Stimulated activated CD8-positive, alpha-beta memory T cell treated with anti-CD3 and anti-CD28 coated beads, Interleukin-2, amount 100 ng/mL, for 1 hour (primary cell): ENCODE measurements at places on chromosomes 1 and 21.

- DNase-seq, result no peak
Measured at GRCh38 chr1:188872376-188872775, 1605.3 kb downstream of the BRINP3 start.

DNA sequence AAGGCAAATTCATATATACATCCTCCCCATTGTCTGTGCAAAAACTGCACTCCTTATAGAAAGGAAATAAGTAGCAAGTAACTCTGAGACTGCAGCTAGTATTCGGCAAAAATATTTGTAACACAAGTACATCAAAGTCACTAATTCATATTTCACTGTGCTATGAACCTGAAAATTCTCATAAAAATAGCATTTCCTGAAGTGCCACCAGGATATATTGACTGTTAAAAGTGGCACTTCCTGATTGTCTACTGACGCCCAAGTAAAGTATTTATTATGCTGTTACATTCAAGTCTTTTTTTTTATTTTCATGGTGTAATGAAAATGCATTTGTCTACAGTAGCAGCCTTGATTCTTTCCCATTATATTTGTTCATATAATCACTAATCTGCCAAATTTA is 673.8 kb downstream of the PTPRC start:
- DNase-seq, result no peak

GRCh38 chr1:228940926-228941325 is 205.6 kb downstream of the RHOU start:
- DNase-seq, result no peak

GRCh38 chr1:31180338-31180737 is 59.3 kb downstream of the NKAIN1 start:
- no peak for DNase-seq

DNA sequence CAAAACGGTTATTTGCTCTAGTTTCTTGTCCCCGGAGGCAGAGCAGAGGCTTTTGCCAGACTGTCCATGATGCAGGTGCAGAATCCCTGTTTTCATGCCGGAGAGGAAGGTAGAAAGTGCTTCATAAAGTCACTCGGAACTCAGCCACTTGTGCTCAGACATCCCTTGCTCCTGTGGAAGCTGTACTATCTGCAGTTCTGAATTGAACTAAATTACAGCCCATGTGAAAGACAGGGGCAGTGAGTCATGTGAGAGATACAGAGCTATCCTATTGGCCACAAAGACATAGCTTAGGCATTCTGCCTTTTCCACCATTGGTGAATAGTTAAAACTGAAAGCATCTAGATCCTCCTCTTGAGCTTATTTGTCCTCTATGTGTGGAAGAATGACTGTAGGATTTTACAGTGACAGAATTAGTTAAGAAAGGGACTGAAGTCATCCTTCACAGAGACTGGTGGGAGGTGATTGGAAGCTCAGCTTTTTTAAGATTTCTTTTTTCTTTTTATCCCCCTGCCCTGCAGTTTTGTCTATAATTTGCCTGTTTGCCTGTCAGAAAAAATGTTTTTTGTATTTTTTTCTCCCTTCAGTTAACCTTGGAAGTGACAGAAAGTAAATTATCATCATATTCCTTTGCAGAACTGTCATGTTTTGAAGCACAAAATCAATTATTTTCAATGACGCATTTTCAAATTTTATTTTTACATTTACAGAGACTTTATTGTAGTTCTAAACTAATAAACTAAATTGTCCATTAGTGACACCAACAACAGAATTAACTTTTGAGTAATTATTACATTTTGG is 298.6 kb downstream of the PTPRC start:
- DNase-seq, result peak; percentile 16

- no peak for DNase-seq
Measured at GRCh38 chr1:19359357-19359756, 47.2 kb downstream of the SLC66A1 start.

DNA sequence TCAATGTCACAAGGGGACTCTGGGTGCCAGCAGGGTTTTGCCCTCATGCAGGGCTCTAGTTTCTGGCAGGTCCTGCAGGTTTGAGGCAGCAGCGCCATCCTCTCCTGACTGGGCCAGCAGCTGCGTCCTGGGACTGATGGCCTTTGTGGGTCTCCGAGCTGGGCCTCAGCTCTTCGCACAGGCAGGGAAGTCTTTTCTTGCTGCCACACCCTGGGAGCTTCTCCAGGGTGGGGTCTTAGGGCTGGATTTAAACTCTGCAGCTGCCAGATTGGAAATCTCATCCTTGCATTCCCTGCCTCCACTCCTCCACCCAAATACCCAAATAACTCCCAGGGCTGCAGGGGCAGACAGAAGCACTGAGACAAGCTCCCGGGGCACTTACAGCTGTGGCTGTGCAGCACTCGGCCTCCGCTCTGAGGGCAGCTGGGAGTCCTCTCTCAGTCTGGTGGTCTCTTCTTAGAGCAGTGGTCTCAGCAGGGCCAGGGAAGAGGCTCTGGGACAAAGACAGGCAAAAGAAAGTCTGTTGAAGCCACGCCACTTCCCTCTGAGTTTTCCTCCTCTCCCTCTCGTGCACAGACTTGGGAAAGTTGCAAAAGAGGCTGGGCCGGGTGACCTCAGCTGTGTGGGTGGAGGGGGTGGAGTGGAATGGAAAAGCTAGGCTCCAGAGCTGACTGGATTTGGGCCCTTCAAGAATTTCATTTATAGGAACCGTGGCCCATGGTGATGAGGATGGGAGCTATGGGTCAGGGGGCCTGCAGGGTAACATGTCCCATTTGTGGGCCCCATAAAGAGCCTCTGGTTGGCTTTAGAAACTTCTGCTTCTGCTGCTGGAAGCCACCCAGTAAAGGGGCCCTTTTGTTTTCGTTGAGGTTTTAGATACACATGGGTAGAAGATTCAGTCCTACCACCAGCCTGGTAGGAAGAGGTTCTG is at the start of gene RAB7B:
RAB7B (minus strand) TSS at position 525 of the 931 bp plus-strand sequence. CDS start 9,260 bp downstream, outside the sequence.
- no peak for DNase-seq

DNA sequence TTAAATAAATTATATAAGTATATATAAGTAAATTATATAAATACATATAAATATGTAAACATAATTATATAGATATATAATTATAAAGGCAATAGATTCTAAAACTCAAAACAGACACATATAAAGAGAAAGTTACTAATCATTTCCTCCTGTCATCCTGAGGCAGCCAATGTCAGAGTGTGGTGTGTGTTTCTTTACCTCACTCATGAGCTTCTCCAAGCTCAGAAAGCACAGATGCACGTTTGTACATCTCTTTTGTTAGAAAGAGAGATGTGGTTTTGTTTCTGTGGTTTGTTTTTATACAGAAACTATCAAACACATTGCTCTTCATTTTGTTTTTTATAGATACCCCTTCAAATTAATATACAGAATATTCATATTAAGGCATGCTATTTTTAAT is 594.8 kb downstream of the USP25 start:
- DNase-seq, result no peak

- DNase-seq, result no peak
Measured at GRCh38 chr1:158572226-158572625, 1.8 kb upstream of the OR6P1 start.

GRCh38 chr1:48338257-48338656 is 115.7 kb downstream of the SLC5A9 start:
- DNase-seq, result no peak

- DNase-seq, result no peak
Measured at GRCh38 chr1:187948170-187948794, 1119.5 kb downstream of the PLA2G4A start.

DNA sequence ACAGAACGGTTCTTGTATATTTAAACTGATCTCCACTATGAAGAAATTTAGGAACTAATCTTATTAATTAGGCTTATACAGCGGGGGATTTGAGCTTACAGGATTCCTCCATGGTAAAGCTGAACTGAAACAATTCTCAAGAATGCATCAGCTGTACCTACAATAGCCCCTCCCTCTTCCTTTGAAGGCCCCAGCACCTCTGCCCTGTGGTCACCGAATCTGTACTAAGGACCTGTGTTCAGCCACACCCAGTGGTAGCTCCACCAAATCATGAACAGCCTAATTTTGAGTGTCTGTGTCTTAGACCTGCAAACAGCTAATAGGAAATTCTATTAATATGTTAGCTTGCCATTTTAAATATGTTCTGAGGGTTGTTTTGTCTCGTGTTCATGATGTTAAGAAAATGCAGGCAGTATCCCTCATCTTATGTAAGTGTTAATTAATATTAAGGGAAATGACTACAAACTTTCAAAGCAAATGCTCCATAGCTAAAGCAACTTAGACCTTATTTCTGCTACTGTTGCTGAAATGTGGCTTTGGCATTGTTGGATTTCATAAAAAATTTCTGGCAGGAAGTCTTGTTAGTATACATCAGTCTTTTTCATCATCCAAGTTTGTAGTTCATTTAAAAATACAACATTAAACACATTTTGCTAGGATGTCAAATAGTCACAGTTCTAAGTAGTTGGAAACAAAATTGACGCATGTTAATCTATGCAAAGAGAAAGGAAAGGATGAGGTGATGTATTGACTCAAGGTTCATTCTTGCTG is 147.2 kb downstream of the NR5A2 start:
- DNase-seq, result no peak

DNA sequence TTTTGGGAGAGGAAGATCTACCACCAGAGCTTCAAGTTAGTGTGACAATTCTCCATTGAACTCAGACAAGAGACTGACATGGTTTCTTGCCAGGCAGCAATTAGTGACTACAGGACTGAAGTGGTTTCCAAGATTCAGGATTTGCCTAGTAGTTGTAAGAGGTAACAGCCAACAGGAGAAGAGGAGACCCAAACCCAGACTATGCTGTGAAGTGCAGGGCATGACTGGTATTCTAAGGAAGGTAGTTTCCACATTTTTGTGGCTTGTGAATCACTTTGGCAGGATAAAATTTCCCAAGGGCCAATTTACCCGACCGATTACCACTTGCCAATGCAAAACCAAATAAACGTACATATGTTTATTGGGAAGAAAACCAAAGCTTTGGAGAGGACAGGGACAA is 14.7 kb upstream of the RAP1A start:
- no peak for DNase-seq

DNA sequence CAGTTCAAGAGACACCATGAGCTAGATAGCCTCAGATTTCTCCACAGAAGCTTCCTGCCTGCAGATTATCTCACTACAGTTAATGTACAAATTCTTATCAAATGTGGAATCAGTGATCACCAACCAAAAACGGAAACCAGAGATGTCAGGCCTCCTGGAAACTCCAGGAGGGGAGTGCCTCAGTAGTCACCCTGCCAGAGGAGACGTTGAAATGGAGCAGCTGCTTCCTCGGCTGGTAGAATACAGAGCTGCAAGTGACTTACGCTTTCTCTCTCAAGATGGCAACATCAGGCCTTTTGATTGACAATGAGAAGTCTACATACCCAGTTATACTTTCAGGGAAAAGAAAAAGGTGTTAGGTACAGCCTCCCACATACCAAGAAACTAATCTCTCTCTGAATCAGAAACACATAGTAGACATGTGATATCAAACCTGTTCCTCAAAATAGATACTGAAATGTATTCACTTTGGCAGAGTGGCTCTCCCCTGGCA is 52.2 kb downstream of the ACP6 start:
- DNase-seq, result no peak

- DNase-seq, result no peak
Measured at GRCh38 chr1:232176222-232176621, 453.7 kb downstream of the SIPA1L2 start.

GRCh38 chr1:150804671-150805070 is 3.4 kb downstream of the CTSK start:
- DNase-seq, result no peak

GRCh38 chr1:56992318-56993125 is 26.7 kb upstream of the C8B start:
- DNase-seq, result no peak

DNA sequence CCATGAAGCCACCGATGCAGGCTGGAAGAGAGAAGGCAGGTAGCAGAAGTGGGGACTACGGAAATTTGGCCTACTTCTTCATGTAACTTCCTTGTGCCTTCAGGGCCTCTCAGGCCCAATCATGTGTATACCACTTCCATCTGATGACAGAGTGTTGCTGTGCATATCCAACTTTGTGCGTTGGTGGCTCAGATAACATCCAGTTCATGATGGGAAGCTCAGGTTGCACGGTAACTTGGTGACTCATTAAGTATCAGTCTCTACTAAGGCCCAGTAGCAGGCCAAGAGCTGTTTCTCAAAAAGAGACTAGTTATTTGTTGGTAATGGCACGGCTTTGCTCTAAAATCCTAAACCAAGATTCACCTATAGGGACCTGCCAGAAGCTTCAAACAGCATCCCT is 117.6 kb downstream of the LTN1 start:
- no peak for DNase-seq

GRCh38 chr1:26078286-26079177 is 11.1 kb upstream of the TRIM63 start:
- DNase-seq, result no peak

GRCh38 chr1:93344886-93345632 is 648 bp upstream of the DR1 start:
- DNase-seq, result no peak

DNA sequence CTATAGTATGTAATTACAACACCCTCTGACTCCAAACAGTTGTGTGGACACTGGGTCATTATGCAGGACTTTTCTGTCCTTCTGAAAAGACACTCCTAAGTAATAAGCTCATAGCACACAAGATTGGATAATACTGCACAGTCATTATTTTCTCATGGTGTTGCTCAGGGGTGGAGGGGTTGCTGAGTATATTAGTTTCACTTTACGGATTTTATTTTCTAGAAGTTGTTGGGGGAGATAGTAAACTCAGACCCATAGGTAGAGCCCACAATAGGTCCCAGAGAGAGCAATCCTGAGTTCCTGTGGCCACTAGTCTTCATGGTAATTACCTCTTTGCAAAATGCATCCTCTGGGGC is 53.4 kb downstream of the DUSP10 start:
- no peak for DNase-seq

DNA sequence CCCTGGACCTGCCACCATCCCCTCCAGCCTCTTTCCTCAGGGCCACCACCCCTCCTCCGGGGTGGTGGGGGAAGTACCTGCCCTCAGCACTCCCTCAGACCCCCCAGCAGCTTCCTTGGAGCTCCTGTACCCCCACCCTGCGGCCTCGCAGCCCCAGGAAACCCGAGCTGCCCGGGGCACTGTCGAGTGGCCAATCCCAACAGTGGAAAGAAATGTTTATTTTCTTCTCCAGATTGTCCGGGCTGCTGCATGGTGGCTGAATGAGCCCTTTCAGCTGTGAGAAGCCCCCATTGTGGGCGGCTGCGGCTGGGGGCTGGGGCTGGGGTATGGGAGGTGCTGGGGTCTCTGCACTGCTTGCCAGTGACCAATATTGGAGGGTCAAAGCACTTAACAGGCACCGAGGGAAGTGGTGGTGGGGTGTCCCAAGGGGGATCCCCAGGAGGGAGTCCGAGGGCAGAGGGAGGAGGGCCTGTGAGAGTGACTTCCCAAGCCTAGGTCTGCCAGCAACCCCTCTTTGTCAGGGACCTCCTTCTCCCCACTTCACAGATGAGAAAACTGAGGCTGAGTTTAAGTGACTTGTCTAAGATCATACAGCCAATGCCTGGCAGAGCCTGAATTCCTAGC is 25.2 kb downstream of the RUNX3 start:
- no peak for DNase-seq

GRCh38 chr1:36157973-36158826 is 2.2 kb downstream of the MAP7D1 start:
- DNase-seq, result no peak

DNA sequence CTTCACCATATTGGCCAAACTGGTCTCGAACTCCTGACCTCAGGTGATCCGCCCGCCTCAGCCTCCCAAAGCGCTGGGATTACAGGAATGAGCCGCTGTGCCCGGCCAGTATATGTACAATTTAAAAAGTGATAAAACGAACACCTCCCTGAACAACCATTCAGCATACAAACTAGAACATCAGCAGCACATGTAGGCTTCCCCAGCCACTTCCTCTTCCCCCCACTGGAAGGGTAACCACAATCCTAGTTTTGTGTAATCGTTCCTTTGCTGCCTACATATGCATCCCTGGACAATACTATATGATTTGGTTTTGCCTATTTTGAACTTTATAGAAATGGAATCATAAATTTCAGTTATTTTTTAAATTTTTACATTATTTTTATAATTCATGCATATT is 60.4 kb downstream of the DESI2 start:
- no peak for DNase-seq
